ENCODE measurements at places on chromosomes 7 and 10. TPM values are rescaled to one million over a fixed set of nuclear protein-coding genes. Genes with fewer than 3 reads are reported as not detected.

GPRIN2 gene
- total RNA-seq = not detected

TMEM229A gene
- not detected for total RNA-seq

MYO3A gene
- total RNA-seq = not detected

LIPJ gene
- not detected for total RNA-seq

SPDYE11 gene
- not detected for total RNA-seq

MNX1 gene
- total RNA-seq = not detected

ZNF746 gene
- total RNA-seq = 12.2 TPM

TRIM73 gene
- 0.44 TPM for total RNA-seq

TMEM236 gene
- total RNA-seq = 0.65 TPM

SPDYE8 gene
- not detected for total RNA-seq

ARHGEF35 gene
- under 0.01 TPM for total RNA-seq

ZEB1 gene
- total RNA-seq = 49.7 TPM

SYT15 gene
- 0.79 TPM for total RNA-seq

SORCS3 gene
- not detected for total RNA-seq

AKR1D1 gene
- total RNA-seq = not detected

SLC26A4 gene
- total RNA-seq = 6.5 TPM

AOC1 gene
- not detected for total RNA-seq

VTI1A gene
- 11.6 TPM for total RNA-seq

CLDN3 gene
- total RNA-seq = 0.44 TPM

SP4 gene
- total RNA-seq = 4.8 TPM

CFAP46 gene
- 0.20 TPM for total RNA-seq

LIPN gene
- total RNA-seq = not detected

BLNK gene
- not detected for total RNA-seq

EXOC6 gene
- total RNA-seq = 390 TPM

POU6F2 gene
- not detected for total RNA-seq

DGKI gene
- total RNA-seq = 1.1 TPM

CALCR gene
- total RNA-seq = not detected

NPFFR1 gene
- total RNA-seq = not detected

Data from lung microvascular endothelial cell (primary cell).